ENCODE measurements at places on chromosomes 7 and 10.

DNA sequence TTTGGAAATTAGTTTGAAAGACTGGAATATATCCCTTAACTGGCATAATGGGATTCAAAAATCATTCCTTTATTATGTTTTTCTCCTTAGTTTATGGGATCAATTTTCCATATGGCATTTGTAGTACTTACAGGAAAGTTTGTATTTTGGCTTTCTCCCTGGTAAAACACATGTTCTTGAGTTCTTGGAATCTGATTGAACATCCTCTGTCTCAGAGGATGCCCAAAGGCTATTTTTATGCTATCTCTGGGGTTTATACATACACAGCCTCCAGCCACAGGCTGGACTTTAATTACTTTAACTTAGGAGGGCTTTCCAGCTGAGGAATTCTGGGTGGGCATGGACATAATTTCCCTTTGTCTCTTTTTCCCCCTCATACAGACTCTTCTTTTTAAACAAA, 236.4 kb downstream of the HGF start:
- no peak for DNase-seq

- DNase-seq: no peak
These were observed 227.2 kb upstream of the KLF14 start for GRCh38 chr7:130961128-130961601.

DNA sequence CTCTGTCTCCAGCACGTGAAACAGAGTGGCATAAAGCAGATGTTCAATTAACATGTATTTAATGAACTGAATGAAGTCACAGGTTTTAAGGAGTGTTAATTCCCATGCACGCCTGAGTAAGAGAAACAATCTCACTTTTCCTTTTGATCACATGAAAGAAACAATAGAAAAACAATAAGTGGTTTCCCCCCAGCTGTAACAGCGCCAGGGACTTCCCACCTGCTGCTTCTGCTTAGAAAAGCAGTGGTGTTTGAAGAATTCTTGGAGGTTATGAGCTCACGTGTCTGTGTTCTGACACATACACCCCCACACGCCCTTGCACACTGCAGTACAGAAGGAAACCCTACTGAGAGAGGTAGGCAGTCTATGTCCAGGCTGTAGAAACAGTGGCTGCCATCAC, 51.3 kb upstream of the FRMD4A start:
- DNase-seq: no peak

- no peak for DNase-seq
These were observed 28.6 kb upstream of the TMEM178B start for GRCh38 chr7:141045126-141045841.

GRCh38 chr7:8121243-8121642, 140.7 kb downstream of the ICA1 start:
- no peak for DNase-seq

DNA sequence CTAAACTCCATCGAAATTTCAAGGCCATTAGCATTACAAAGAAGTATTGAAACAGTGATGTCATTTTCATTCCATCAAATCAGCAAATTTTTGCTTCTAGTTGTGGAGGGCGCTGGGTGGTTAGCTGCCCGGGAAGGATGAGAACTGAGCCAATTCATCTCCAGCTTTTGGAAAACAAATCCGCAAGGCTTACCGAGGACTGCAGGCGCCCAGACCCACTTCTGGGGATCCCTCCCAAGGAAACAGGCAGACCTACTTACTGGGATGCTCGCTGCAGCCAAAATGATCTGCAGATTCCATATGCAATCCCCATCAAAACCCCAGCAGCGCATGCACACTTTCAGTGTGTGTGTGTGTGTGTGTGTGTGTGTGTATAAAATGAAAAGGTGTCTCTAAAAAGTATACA, 19.2 kb downstream of the TNRC18 start:
- no peak for DNase-seq

GRCh38 chr10:24408365-24408764, 199.4 kb downstream of the KIAA1217 start:
- no peak for DNase-seq

- DNase-seq: no peak
These were observed 40.9 kb downstream of the SMURF1 start for GRCh38 chr7:99102809-99103690.

GRCh38 chr7:25663877-25664276, 435.6 kb upstream of the NPVF start:
- DNase-seq: no peak

GRCh38 chr10:6024334-6024682, 37.9 kb downstream of the IL2RA start:
- DNase-seq: no peak

DNA sequence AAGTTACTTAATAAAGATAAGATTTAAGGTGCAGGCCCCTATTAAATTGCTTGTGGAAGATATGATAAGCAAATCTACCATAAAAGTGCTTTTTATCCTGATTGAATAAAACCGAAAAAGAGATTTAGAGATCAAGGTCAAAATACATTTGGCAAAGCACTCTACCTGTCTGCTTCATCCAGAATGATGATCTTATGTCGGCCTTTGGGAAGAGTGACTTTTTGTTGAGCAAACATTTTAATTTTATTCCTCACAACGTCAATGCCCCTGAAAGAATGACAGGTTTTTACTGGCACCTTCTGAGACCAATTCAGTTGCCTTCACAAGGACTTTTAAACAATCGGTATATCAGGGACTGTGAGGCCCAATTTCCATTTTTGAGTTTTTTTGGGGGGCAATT, 7.7 kb downstream of the RFC2 start:
- DNase-seq: no peak

GRCh38 chr7:29139191-29139590, 7.1 kb downstream of the CPVL start:
- DNase-seq: no peak

- DNase-seq: no peak
These were observed 29.4 kb upstream of the GATAD1 start for GRCh38 chr7:92417913-92418312.

GRCh38 chr7:106358103-106358663, 73.4 kb upstream of the NAMPT start:
- DNase-seq: no peak

DNA sequence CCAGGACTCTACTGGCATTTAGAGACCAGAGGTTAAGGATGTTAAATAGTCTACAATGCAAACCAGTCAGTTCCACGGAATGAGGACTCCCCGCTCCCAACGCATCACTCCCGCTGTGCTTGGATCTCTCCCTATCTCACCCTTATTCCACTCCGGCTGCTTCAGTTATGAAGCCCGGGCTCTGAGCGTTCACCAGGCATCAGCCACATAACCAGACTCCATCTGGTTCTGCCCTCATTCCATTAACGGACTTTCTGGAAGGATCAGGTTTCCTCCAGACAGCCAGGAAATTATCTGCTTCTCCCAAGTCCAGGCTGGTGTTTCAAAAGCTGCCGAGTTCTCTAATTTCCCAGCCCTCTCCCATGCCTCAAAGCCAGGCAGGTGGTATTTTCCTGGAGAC, 499.3 kb downstream of the GLRX3 start:
- DNase-seq: no peak

GRCh38 chr10:115918812-115919211, 354.2 kb downstream of the GFRA1 start:
- no peak for DNase-seq

DNA sequence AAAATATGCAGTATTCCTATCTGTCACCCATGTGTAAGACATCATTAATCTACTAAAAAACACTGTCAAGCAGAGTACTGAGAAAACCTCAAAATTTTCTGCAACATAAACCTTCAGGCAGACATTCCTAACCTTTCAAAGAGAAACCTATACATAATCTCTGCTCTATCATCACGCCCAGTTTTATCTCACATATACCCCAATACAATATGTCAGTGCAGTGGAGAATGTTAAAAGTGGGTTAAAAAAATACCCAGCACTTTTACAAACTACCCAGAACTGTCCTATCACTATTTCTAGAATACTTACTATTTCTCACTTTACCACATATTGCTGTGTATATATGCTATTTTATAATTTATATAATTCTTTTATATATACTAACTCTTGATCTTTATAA, 922.0 kb upstream of the SORCS1 start:
- no peak for DNase-seq

DNA sequence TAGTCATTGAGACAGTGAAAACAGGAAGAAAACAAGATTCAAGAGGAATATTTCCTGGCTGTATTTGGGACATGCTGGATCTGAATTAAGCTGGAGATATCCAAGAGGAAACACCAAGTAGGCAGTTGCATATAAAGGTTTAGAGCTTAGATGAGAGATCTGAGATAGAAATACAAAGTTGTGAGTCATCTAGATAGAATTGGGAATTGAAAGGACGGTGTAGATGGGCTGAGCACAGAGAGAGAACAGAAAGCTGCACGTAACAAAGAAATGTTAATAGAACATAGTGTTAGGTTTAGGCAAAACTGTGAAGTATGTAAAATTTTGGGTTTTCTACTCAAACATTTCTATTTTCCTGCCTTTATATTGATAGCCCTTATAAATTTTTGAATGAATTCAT, 218.5 kb upstream of the TMEM196 start:
- DNase-seq: no peak

DNA sequence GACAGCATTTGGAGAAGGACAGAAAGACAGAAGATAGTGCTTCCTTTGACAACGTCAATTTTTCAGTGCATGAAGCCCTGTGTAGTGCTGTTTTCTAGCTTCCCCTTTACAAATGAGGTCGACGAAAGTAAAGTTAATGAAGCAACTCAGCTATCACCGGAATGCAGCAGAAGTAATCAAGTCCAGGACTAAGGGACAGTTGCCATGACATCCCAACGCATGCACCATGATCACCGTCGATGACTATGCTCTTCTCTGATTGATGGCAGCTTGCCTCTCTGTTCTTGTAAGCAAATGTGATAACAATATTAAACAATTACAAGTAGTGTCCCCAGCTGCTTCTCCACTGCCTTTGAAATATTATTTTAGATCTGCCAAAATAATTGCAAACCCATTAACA, 205.8 kb downstream of the FRMD4A start:
- no peak for DNase-seq

- no peak for DNase-seq
These were observed 8.1 kb upstream of the ADAP1 start for GRCh38 chr7:962401-963081.

DNA sequence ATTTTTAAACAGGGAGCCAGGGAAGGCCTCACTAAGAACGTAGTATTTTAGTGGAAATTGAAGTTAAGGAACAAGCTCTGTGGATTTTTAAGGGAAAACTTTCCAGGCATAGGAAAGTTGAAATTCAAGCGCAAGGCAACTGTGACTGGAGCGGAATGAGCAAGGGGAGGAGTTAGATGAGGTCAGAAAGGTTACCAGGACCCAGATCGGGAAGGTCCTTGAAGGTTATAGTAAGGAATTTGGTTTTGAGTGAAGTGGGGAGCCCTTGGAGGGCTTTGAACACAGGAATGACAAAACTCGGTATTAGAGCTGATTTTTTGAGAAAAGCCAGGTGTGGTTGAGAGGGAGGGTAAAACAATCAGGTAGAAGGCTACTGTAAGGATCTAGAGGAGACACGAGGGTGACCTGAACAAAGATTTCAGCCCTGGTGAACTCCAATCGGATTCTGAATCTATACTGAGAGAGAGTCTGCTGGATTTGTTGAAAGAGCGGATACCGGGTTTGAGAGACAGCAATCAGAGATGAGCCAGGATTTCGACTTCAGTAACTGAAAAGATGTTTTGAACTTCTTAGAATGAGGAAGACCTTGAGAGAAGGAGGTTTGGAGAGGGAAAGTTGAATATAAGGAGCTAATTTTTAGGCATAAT, 1013.9 kb downstream of the NRG3 start:
- no peak for DNase-seq

GRCh38 chr10:46228563-46229071, 58.2 kb upstream of the ANTXRL start:
- peak; percentile 9 for DNase-seq

GRCh38 chr7:70316745-70317144, 718.5 kb downstream of the AUTS2 start:
- no peak for DNase-seq

- no peak for DNase-seq
These were observed 2.5 kb downstream of the ADRA2A start for GRCh38 chr10:111079241-111079760.

- DNase-seq: no peak
These were observed 8.6 kb upstream of the TMEM229A start for GRCh38 chr7:124041439-124041838.

- DNase-seq: no peak
These were observed 177.4 kb downstream of the ADK start for GRCh38 chr10:74328388-74328787.

DNA sequence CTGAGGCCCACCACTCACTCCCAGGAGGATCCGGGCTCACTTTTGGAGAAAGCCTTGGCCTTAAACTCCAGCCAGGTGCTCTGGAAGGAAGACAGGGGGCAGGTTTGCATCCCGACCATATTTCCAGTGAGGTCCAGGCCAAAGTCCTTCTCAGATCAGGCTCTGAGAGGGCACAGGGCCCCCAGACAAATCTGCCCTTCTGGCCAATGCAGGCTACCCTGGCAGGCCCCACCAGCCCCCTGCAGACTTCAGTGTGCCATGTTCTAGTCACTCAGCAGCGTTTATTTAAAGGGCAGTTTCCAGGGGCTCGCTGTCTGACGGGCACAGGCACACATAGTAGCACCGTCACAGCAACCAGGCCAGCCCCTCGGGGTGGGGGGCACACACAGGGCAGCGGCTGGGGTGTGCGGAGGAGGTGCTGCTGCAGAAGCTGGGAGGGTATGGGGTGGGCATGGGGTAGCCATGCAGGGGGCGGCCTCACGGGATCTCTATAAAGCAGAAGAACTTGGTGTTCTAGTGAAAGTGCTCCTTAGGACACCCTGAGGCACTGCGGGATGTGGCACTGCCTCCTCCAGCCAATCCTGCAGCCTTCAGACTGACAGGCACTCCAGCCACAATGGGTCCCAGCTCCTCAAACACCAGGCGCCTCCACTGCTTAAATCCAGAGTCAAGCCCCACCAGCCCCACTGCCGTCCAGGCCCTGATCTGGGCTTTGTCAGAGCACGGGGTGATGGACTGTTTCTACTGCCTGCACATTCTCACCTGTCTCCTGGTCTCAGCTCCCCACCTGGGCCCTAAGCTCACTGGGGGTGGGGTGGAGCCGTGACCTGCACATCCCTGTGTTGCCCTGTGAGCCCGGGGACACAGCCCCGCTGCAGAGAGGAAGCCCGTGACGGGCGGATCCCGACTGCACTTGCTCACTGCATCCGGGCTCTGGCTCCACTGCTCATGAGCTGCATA, 9.6 kb upstream of the PYROXD2 start:
- DNase-seq: no peak

DNA sequence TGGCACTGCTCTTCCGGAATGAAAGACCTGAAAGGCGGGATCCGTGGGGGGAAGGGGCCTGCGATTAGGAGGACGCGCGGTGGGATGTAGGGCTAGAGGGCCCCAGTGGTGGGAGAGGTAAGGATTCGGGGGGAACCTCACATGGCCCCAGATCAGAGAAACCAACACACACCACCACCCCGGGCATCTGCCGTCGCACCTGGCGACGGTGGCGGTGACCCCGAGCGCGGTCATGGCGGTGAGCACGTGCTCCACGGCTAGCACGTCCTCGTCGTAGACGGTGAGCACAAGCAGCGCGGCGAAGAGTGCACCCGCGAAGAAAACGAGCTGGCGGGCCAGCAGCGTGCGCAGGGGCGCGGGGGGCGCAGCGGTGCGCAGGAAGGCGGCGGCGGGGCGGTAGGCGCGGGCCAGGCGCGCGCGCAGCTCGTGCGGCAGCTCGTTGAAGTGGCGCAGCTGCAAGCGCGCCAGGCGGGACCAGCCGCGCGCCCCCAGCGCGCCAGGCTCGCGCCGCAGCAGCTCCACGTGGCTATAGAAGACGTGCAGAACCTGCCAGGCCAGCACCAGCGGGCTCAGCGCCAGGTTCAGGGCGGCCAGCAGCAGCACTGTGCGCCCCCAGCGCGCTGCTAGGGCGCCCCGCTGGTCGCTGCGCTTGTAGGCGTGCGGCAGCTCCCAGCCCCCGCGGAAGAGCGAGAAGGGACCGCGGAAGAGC, 5.7 kb downstream of the ATG9B start:
- no peak for DNase-seq

GRCh38 chr7:114689406-114689805, 232.5 kb upstream of the MDFIC start:
- DNase-seq: no peak
